ENCODE measurements at places on chromosomes 5 and 9. TPM values are rescaled to one million over a fixed set of nuclear protein-coding genes. Genes with fewer than 3 reads are reported as not detected.

Gene CSF1R
- 21.2 TPM for total RNA-seq

DNA sequence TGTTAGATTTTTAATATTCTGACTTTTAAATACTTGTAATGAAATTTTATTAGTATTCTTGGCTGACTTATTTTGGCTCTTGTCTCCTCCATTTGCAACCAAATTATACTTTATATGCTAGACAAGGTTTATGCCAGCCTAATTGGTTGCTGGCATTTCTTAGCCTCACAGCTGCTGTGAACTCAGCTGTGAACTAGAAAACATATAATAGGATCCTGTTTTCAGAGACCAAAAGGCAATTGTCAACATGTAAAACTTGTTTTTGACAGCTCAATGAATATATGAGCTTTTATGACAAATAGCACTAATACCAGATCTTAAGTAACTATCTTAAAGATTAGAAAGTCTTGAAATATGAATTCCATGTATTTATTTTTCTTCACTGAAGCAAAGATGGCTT, 25.9 kb downstream of the KIF2A start:
- no peak for DNase-seq

DNA sequence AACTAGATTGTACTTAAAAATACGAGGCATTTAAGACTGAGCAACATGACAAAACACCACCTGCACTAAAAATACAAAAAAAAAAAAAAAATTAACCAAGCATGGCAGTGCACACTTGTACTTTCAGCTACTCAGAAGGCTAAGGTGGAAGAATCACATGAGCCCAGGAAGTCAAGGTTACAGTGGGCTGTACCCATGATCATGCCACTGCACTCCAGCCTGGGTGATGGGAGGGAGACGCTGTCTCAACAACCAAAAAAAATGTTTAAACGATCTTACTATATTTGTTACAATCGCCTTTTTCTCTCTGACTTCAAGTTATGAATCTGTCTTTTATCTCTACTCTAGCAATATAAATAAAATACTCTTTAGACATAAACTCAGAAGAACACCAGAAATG, 1454.3 kb downstream of the MAT2B start:
- no peak for DNase-seq

Gene GALNT12
- 2.8 TPM for total RNA-seq

DNA sequence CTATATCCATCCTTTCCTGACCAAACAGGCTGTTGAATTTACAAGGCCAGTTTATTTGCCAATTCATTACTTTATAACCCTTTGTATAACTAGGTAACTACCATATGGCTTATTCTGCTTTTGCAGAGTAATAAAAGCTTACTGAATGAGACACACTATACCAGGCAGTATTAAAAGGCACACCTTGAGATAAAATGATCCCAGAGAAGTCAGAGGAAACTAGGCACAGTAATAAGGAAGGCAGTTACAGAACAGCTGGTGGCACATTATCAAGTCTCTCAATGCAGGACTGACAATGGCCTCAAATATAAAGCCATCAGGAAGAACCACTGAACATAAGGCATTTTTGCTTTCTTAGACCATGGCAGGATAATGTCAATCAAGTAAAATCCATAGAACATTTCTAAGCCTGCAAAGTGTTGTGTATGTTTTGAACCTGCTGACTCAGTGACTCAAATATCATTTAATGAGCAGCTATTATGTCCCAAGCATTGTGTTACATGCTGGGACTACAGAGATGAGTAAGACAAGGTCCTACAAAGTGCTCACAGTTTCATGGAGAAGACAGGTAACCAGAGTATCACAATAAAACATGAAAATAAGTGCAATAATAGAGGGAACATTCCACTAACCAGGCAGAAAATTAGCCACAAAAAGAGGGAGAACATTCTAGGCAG, 52.5 kb downstream of the OXCT1 start:
- no peak for DNase-seq

DNA sequence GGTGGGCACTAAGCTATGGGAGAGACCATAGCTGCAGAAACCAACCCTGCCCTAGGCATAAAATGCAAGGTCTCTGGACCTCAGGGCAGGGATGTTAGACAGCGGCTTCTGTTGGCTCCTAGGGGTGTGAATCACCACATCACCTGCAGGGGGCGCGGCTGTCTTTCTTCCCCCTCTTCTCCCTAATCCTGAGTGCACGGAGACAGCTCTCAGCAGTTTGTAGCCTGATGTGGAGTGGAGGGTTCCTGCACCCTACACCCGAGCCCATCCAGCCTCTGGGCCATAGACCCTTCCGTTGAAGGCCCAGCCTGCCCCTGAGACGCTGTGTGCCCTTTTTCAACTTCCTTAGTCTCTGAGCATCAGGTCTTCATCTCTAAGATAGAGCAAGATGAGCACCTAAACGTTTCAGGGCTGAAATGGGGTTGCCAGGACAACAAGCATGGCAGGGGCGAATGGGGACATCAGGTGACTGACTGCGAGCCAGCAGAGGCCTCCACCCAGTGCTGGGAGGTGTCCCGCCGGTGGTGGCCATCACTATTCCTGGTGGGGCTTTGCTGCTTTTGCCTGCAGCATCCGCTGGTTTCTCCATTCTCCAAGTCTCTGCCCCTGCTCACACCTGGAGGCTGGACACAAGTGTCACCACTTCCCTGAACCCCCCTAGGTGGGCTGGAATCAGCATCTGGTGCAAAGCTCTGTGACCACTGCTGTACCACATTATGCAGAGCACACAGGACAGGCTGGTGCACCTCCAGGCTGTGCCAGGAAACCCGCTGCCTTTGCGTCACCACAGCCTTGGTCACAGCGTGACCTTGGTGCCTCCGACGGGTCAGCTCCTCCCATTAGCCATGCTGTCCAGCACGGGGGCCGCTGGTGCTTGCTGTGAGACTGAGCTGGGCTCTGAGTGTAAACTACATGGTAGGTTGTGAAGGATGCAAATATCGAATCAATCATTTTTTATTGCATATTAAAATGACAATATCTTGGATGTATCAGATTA, 2.5 kb upstream of the SEC16A start:
- peak; percentile 76 for DNase-seq

Gene MAMDC2
- total RNA-seq: 11.8 TPM

DNA sequence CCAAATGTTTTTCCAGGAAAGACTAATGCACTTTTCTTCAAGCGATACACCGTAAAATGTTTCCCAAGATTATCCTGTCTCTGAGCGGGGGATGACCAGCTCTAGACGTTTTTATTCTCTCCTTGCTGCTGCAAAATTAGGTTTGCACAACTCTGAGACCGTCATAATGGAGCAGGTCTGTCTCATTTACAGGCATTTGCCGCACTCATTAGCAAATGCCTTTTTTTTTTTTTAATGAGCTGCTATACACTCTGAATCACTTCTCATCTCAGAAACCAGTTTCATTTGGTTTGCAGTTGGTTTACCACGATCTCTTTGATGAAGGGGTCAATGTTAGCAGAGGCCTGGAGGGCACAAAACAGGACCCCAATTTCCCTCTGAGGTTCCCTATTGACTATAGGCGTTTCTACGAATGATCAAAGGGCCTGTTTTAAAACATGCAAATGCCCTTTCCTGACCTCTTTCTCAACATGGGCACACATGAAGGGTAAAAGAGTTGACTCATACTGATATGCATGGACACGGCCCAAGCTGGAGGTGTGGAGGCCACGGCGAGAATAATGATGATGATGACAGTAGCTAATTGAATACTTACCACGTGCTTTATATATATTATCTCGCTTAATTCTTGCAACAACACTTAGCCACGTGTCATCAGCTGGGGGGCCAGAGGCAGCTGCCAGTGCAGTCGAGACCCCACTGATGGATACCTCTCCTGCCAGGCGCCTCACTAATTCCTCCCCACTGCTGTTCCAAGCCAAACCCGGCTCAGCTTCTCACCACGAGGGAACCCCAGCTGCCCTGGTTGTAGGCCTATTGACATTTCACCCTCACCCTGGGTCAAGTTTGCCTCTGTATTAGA, 89.9 kb upstream of the PTCH1 start:
- DNase-seq: no peak

- no peak for DNase-seq
Observed at GRCh38 chr9:12854221-12854620, 79.4 kb downstream of the LURAP1L start.

All from skin of body (tissue), 3 donors.